ENCODE measurements at places on chromosomes 12 and 14.

DNA sequence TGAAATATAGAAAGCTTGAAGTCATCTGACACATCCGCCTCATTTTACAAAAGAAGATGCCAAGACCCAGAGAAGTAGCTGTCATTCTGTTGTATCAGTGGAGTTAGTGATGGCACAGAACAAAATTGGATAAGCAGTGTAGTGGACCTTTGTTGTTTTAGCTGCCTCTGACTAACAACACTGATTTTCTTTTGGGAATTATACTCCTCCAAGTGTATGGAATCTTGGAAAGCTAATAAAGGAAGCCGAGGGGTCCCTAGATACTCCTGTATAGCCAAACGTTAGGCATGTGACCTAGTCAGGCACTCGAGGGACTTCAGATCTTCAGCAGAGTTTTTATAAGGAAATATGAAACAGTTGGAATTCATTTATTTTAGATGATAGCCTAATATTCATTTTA is 94.5 kb downstream of the OTOGL start:
- DNase-seq: no peak

GRCh38 chr12:31773223-31773750 is 44.5 kb upstream of the AMN1 start:
- no peak for DNase-seq

DNA sequence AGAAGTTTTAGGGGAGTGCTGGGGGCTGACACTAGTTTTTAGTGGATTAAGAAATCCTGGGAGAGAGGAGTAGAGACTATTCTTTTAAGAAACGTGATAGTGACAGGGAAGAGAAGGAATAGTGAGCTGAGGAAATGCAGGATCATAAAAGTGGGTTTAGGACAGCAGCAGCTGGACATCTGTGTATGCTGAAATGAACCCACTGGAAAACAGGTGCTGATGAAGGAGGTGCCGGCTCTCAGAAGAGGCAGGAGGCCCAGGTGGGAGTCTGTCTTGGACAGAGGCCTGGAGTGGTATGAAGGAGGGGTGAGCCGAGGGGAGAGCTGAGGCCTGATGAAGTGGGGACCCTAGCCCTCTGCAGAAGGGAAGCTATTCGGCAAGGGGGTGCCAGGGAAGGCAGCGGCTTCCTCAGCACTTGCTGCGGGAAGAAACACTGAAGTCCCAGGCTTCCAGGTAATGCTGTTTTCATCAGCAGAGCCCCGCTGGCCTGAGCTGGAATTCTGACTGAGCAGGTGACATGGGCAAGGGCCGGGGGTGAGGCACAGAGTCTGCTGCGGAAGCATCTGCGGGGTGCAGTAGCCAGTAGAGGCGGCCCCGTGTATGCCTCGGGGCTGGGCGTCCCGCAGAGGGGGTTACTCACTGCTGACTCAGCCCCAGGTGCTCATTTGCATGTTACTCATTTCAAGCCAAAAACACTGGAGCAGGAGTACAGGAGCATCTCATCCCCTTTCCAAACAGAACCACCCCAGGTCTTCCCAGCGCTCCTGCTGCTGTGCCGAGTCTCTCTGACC is 89.7 kb downstream of the TMCC3 start:
- DNase-seq: no peak

DNA sequence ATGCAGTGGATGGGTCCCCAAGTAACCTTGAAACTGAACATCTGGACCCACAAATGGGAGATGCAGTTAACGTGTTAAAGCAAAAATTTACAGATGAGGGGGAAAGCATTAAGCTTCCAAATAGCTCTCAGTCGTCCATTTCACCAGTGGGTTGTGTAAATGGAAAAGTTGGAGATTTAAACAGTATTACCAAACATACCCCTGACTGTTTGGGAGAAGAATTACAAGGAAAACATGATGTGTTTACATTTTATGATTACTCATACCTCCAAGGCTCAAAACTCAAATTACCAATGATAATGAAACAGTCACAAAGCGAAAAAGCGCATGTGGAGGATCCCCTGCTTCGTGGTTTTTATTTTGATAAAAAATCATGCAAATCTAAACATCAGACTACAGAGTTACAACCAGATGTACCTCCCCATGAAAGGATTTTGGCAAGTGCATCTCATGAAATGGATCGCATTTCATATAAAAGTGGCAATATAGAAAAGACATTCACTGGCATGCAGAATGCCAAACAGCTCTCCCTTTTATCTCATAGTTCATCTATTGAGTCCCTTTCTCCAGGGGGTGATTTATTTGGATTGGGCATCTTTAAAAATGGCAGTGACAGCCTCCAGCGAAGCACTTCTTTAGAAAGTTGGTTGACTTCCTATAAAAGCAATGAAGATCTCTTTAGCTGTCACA is 116.6 kb upstream of the NPAS3 start:
- DNase-seq: no peak

DNA sequence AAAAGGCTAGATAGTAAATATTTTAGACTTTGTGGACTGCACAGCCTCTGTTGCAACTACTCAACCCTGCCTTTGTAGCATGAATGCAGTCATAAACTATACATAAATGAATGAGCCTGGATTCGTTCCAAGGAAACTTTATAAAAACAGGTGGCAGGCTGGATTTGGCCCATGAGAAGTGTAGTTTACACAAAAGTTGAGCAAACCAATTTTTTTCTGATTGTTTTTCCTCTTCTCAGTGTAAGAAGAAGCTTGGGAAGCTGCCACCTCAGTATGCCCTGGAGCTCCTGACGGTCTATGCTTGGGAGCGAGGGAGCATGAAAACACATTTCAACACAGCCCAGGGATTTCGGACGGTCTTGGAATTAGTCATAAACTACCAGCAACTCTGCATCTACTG is 9.5 kb downstream of the OAS1 start:
- DNase-seq: no peak

GRCh38 chr12:46546634-46547273 is 174.2 kb upstream of the SLC38A2 start:
- DNase-seq: peak; percentile 48

DNA sequence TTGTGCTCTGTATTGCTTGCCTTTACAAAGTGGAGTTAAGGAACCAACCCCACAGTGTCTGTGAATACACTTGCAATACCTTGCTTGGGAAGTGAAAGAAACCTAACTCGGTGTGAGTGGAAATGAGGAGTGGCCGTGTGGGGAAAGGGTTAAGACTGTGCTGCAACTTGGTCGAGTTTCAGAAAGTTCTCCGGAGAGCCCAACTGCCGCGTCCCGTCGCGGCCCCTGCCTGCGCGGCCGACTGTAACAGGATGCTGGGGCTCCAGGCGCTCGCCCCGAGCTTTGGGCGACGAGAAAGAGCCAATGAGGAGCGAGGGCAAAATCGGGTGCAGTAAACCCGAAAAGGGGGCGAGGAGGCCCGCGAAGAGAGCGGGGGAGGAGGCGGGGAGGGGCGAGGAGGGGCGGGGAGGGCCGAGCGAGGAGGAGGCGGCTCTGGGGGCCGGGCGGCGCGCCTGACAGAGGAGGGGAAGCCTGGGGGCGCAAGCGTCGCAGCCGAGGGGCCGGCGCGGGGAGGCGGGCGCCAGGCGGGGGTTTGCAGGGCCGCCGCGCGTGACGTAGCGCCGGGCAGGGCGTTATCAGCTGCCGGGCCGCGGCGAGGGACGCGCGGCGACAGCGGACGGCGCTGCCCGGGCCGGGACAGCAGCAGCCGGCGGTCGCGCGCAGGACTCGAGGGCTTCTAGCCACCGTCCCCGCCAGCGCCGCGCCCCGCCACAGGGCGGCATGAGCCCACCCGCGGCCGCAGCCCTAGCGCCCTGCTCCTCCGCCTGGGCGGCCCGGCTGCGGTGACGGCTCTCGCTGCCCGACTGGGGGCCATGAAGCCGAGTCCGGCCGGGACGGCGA is at the start of gene DACT1:
Gene DACT1, plus strand, starts transcription at position 572 of the 840 bp plus-strand sequence. Its CDS starts 241 bp downstream, at position 813.
- peak; percentile 37 for DNase-seq

GRCh38 chr12:29673346-29673745 is 110.4 kb downstream of the TMTC1 start:
- DNase-seq: no peak

DNA sequence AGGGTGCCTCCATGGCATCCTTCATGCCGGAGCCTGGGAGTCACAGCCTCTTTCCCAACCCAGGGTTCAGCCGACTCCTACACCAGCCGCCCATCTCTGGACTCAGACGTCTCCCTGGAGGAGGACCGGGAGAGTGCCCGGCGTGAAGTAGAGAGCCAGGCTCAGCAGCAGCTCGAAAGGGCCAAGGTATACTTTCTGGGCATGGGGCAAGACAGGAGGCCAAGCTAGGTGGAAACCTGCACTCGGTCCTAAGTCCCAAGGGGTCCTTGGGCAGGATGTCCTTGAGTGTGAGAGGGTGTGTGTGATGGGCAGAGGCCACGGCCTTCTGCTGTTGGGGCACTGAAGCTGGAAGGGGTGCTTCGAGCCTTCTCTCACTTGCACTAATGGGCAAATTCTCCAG is 5.0 kb downstream of the CACNB3 start:
- no peak for DNase-seq

DNA sequence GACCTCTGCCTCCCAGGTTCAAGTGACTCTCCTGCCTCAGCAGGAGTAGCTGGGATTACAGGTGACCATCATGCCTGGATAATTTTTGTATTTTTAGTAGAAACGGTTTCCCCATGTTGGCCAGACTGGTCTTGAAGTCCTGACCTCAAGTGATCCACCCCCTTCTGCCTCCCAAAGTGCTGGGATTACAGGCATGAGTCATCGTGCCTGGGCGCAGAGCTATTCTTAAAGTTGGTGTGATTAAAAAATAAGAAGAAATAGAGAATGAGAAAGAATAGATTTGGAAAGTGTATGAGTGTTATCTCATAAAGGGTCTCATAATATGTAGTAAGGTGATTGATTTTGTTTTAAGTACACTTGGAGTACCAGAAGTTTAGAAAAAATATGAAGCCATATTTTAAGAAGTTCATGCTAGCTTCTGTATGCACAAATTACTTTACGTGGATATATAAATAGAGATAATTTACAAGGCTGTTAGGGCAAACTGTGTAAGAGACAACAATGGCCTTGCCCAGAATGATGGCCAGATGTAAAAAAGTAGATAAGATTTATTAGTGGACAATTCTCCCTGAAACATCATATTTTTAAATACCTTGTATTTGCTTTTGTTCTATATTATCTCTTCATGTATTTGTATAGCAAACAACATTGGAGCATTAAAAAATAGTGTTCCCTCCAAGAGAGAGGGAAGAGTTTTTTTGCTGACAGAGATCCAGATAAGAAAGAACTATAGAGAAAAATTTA is 1108.5 kb downstream of the SLC16A7 start:
- DNase-seq: no peak

GRCh38 chr14:43356979-43357545 is 1150.0 kb downstream of the FSCB start:
- DNase-seq: no peak

- DNase-seq: no peak
Observed at GRCh38 chr12:103470664-103471063, 25.1 kb downstream of the C12orf42 start.

GRCh38 chr12:132761921-132762583 is 420 bp upstream of the ANKLE2 start:
- peak; percentile 84 for DNase-seq
